ENCODE measurements at places on chromosomes 7 and 10.

GRCh38 chr7:74202841-74203556, 6.8 kb upstream of the LAT2 start:
- DNase-seq = no peak

- no peak for DNase-seq
Observed at GRCh38 chr7:26479581-26479980, 187.9 kb downstream of the SNX10 start.

GRCh38 chr10:127227663-127228062, 31.3 kb upstream of the INSYN2A start:
- no peak for DNase-seq

- no peak for DNase-seq
Observed at GRCh38 chr10:93344691-93345090, 137.4 kb downstream of the MYOF start.

- no peak for DNase-seq
Observed at GRCh38 chr7:48708635-48709034, 215.7 kb upstream of the CDC14C start.

All from stimulated activated CD4-positive, alpha-beta T cell treated with anti-CD3 and anti-CD28 coated beads, Interleukin-12 subunit alpha, Interleukin-12 subunit beta, amount 100 ng/mL, for 4 hours (primary cell).